Nucleus accumbens (tissue), 56 donors: ENCODE measurements at places on chromosomes 12 and 14.

GRCh38 chr12:92079054-92079385, 66.6 kb downstream of the BTG1 start:
- no peak for DNase-seq

DNA sequence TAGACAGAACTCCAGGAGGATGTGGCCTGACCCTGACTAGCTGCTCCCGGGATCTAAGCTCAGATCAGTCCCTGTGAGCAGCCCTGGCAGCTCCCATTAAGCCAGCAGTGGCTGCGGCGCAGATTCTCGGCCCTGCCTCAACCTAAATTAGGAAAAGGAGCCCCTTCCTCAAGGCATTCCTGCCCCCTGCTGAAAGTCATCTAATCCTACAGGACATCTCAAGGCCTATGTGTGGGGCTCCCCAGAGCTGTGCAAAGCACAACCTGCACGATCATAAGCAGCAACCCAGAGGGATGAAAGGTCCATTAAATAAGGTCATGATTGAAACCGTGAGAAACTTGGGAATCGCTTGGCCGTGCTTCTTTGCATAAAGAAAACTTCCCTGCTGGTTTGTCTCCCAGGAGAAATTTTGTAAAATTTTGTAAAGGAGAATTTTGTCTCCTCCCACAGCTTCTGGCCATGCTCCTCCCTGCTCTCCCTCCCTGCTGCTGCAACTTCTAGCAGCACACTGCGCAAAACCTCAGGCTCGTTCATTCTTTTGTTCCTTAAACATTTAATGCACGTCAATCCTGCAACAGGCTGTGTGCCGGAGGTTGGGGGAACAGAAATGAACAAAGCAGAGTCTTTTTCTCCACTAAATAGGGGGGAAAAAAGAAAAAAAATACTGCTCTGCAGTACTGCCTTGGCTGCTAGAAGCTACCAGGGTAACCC, 96.6 kb upstream of the SLC35F4 start:
- no peak for DNase-seq

DNA sequence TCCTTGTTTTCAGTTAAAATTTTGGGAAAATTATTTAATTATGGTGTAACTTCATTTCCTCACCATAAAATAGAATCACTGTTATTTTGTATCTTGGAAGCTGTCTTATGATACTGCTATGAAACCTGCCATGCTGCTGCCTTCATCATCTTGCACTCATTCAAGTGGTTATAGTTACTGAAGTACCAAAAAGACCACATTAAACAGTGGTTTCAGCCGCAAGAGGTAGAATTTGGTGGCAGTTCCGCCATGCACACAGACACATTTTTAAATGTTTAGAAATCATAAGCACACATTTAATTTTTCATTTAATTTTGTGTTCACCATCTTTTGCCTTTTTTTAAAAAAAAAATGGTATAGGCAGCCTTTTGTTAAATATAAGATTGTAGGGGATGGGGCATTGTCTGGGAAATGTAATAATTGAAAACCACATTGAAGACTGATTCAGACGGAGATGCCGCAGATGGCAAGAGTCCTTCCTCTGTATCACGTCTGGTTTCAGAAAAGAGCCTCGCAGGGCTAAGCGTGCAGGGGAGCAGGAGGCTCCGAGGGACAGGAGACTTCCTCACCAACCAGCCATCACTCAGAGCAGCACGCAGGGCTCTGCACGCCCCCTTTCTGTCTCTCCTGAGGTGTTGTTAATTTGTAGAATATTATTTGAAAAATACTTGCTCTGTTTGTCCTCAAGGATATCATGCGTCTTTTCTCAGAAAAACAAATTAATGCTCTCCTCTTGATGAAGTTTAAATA, 115.2 kb upstream of the PELI2 start:
- DNase-seq, result no peak

- no peak for DNase-seq
These were observed 40.1 kb upstream of the DUSP6 start for GRCh38 chr12:89392391-89392790.

- DNase-seq, result peak; percentile 76
These were observed 198.7 kb upstream of the DCN start for GRCh38 chr12:91381309-91381804.

DNA sequence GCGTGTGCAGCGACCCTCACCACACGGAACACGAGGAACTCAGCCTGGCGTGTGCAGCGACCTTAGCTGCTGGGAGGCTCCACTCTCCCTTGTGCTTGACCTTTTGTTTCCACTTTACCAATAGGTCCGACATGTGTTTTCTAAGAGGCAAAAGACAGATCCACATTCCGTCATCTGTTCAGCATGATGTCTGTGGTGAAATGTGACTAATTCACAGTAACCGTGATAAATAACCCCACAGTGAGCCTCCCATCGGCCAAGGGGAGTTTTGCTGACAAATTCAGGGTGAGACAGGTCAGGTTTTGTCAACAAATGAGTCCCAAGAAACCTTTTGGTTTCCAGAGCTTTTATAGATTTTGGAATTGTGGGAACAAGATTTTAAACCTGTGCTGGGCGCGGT, 55.9 kb downstream of the MOK start:
- no peak for DNase-seq

DNA sequence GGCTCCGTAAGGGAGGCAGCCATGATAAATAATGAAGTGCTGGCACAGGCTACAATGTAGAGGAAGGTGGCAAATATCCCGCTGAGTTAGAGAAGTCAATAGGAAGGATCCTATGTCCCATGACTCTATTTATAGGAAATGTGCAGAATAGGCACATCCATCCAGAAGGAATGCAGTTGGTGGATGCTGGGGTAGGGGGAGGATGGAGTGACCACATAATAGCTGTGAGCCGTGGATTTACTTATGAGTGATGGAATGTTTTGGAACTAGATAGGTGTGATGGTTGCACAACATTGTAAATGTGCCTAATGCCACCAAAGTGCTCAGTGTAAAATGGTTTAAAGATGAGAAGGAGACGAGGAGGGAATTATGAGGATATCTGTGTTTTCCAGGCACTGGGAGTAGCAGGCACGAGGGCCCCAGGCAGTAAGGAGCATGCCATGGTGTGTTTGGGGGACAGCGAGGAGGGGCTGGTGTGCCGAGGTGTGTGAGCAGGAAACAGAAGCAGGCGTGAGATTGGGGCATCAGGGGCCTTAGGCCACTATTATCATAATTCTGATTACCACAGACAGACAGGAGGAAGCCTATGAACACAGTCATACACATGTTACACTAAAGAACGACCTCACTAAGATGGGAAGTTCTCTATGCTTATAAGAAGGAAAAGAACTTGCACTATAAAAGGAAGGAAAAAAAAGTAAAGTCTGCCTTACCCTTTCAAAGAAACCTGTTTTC, 837.3 kb upstream of the TMEM132C start:
- DNase-seq, result no peak

DNA sequence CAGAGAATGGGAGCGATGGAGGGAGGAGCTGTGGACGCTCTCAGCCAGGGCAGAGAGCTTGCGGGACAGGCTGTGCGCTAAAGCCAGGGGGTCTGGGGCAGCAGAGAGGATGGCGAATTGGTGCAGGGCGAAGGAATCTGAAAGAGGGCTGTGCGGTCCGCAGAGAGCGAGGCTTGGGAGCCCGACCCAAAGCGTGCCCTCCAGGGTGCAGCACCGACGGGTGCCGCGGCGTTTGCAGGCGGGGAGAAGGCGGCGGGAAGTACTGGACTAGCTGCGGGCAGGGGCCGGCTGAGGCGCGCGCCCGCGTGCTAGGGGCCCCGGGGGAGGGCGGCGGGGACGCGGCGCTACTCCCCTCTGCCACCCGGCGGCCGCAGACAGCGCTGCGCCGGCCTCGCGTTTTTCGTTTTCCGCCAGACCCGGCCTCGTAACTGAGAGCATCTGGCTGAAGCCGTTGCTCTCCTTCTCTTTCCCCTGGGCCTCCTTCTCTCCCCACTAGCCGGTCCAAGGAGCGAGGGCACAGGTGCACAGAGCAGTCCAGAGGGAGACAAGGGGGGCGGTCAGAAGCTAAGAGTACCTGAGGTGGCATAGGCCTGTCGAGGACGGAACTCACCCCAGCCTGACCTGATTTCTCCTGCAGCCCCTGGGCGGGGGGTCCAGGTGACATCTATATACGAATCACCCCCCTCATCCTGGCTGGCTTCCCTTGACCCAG, 24.9 kb downstream of the SLC6A12 start:
- DNase-seq, result peak; percentile 77

- DNase-seq, result no peak
These were observed 279.9 kb downstream of the FBXL14 start for GRCh38 chr12:1314523-1314922.

DNA sequence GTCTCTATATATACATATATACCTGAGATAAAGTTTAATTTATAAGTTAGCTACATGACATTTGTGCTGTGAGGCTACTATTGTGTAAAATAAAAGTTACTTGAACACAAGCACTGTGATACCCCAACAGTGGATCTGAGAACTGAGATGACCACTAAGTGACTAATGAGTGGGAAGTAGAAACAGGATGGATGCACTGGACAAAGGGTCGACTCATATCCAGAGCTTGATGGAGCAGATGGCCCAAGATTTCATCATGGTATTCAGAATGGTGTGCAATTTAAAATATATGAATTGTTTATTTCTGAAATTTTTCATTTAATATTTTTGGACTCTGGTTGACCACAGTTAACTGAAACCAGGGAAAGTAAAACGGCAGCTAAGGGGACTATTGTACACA, 908.6 kb upstream of the MDGA2 start:
- no peak for DNase-seq
